ENCODE measurements at places on chromosomes 12 and 14.

- DNase-seq = no peak
Measured at GRCh38 chr12:56520506-56520905, 1.1 kb upstream of the RBMS2 start.

DNA sequence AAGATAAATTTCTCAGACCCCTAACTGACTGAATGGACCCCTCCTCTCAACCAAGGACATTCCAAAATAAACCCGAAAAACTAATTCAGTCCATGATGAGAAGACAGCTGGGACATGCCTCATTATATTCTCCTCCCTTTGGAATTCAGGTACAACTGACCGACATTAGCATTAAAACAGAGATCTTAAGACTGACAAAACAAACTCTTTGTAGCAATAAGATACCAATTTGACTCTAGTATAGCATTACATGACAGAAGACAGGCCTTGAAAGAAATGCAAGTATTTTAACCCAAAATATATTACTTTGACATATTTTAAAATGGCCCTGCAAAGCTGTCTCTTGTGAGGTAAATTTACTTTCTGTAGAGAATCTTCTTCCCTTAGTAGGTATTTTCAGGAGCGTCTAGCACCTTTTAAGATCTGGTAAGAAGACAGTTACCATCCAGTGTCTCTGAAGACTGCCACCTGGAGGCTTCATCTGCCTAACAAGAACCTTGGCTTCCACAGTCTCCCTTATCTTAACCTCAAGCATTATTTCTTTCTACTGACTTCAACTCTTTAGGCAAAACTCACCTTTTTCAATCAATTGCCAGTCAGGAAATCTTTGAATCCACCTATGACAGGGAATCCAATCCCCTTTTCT is 957.5 kb downstream of the SLC6A15 start:
- no peak for DNase-seq

GRCh38 chr12:113468365-113469223 is 3.1 kb downstream of the LHX5 start:
- DNase-seq = no peak

- no peak for DNase-seq
Measured at GRCh38 chr12:50848963-50849362, 6.2 kb downstream of the TMPRSS12 start.

GRCh38 chr12:2283916-2284315 is 231.1 kb downstream of the CACNA1C start:
- no peak for DNase-seq

DNA sequence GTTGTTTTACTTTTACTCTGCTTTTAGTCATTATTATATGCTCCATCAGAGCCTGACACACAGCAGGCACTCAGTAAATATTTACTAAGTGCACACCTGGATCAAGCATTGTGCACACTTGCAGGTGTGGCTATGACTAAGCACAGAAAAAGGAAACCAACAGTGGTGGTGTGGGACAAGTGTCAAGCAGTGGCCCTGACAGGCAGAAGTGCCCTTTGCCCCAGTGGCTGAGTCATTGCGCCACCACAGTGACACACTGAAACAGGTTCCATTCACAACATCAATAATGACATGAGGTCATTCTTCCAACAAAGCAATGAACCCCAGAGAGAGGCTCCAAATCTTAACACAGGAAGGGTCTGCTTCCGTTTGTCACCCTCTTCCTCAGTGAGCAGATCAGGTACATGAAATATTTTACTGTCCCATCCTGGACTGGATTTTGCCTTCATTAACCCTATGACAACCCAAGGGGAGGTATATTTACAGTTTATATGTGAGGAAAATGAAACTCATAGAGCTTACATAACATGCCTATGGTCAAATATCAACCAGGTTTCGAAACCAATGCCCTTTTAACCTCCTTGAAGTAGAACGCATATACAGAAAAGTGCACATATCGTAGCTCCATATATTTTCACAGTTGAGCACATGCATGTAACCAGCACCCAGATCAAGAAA is 82.6 kb upstream of the GTF2A1 start:
- no peak for DNase-seq

DNA sequence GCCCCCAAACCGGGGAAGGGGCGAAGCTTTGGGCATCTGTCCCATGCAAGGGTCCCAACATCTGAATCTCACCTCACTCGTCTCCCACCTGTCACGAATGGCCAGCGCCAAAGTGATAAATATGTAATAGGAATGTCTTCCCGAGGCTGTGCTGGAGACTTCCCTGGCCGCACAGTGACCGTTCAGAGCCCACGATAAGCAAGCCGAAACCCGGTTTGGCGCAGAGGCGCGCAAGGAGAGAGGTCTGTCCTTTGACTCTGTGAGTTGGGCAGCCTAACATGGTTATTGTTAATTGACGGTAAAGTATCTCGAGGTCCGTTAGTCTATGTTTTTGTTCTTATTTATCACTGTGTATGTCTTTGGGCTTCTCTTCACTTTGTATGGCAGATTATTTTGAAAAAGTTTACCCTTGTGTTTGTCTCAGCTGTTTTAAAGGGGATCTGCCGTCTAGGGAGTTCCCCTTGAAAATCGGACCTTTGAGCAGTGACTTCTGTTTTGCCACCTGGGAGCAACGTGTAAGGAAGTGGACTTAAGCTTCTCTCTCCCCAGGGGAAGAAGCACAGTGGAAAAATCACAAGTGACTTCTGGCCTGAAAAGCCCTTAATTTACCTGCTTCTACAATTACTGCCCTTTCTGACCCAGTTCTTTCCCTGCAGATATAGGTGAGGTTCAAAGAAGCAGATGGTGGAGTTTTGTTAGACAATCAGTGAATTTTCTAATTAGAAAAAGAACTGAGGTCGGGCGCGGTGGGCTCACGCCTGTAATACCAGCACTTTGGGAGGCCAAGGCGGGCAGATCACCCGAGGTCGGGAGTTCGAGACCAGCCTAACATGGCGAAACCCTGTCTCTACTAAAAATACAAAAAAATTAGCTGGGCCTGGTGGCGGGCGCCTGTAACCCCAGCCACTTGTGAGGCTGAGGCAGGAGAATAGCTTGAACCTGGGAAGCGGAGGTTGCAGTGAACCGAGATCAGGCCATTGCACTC is 1.1 kb upstream of the TM9SF1 start:
- DNase-seq = no peak

GRCh38 chr12:115227137-115227615 is 543.2 kb upstream of the TBX3 start:
- no peak for DNase-seq

GRCh38 chr12:40947797-40948196 is 240.3 kb upstream of the PDZRN4 start:
- no peak for DNase-seq

DNA sequence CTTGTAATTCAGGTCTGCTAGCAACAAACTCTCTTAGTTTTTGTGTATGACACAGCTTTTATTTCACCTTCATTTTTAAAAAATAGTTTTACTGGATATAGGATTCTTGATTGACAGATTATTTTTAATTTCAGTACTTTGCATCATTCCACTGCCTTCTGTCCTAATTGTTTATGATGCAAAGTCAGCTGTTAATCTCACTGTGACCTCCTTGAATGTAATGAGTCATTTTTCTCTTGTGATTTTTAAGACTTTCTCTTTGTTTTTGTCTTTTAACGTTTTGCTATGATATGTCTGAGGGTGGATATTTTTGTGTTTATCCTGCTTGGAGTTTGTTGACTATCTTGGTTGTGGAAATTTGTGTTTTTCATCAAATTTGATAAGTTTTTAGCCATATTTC is 126.3 kb upstream of the FBXO33 start:
- DNase-seq = no peak

DNA sequence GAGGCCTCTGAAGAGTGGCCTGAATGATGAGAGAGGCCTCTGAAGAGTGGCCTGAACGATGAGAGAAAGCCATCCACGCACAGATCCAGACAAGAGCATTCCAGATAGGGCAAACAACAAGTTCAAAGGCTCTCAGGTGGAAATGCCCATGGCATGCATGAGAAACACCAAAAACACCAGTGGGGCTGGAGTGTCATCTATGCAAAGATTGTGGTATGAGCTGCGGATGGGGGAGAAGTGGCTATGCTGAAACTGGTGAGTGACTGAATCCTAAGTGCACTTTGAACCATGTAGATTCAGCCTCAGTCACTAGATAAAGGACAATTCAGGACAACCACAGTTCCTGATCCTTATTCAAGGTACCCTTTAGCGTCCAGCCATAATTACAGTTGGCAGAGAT is 79.4 kb upstream of the GZMB start:
- DNase-seq = no peak

All from hypothalamus (tissue), 51 donors.